ENCODE measurements at places on chromosomes 3 and 15.

- DNase-seq = no peak
Measured at GRCh38 chr3:122992676-122993075, 34.9 kb downstream of the SEMA5B start.

DNA sequence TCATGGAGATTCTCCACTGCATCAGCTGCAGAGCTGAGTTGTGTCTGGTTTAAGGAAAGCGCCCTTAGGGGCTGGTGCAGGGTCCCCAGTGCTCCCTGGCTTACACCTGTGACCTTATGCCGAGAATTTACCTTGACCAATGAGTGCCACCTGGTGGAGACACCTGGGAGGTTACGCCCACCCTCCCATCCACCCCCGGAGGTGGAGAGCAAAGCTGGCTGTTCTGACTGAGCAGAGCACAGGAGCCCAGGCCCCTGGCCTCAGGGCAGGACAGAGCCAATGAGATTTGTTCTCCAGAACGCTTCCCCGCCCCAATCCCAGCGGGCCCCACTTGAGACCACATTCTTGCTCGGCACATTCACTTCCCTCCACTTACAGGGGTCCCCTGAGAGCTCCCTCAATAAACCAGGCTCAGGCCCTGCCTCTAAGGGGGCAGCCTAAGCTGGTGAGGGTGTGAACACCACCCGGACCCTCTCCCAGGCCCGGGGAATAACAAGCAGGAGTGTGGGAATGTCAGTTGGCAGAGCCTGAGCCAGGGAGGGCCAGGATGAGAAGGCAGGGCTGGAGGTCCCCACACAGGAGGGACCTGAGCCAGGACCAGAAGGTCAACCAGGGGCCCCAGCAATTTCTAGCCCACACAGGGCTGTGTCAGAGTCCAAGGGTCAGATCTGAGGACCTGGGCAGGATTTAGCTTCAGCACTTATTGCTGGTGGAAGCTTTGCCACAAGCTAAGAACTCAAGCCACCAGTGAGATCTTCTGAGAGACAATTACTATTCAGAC is 117.1 kb downstream of the TPRA1 start:
- DNase-seq = no peak

DNA sequence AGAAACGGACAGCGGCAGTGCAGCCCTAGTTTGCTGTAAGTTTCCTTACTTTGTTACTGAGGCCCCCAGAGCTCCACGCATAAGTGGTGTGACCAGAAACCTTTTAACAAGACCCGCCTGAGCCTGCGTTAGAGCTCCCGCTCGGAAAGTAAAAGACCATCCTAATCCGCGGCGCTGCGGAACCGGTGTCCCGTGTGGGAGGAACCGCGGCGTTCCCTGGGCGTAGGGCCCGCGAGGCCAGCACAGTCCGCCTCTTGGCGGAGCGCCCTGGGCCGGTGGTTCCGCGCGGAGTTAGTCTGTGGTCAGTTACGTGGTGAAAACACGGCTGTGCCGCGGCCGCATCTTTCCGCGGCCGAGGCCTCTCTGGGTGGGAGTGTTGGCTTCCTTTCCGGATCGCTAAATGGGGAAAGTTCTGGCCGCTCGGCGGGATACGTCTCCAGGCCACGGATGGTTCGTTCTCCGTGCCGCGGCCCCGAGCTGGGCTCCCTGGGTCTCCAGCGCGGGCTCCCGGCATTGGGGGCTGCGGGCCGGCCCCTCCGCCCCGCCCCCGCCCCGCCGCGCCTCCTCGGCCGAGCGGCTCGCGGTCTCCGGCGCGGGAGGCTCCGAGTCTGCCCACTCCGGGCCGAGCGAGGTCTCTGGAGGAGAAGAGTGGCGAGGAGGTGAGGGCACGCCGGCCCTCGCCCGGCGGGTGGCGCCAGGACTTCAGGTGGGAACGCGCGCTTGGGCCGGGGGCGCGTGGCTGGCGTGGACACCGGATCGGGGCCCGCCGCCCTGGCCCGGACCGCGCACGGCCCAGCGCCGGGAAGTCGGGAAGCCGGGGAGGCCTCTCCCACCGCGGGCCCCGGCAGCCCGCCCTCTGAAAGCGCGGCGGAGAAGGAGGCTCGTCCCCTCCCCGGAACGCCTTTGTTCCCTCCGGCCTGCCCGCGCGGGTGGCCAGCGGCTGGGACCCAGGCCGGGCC is 754 bp downstream of the B3GNT5 start:
- no peak for DNase-seq

GRCh38 chr3:49469037-49469935 is 781 bp upstream of the DAG1 start:
- peak; percentile 71 for DNase-seq

- no peak for DNase-seq
Measured at GRCh38 chr15:65379986-65380385, 2.2 kb upstream of the IGDCC3 start.

DNA sequence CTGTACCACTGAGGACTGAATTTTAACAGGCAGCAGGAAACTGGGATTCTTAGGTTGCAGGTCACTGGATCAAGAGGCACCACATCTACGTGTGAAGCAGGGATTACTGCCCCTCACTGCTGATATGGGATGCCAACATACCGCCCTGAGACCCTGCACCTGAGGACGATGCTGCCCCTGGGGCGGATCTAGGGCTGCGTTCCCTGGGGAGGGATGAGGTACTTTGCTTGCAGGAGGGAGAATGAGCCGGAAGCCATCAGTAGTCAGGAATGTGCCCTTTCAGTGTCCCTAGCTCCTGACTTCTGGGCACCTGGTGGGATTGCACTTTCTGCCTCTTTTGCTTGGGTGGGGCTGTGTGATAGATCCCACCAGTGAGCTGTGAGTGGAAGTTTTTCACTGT is 122.8 kb downstream of the RPLP1 start:
- DNase-seq = no peak

GRCh38 chr3:69370156-69370883 is 15.6 kb downstream of the FRMD4B start:
- no peak for DNase-seq

DNA sequence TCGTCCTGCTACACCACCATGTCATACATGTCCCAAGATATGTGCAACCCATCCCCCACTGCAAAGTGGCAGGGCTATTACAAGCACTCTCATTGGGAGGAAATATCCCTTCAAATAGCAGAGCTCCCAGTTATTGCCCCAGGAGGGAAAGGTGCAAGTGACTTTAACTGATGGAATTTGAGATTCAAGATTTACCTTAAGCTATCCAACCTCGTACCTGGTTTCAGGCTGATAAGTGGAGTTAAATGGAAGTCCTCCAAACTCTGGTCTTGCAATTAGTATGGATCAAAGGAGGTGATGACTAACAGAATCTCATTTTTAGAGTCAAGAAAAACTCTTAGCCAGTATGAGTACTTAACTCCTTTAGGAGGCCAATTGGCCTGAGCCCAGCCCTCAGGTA is 2.1 kb downstream of the SLCO2A1 start:
- DNase-seq = no peak

DNA sequence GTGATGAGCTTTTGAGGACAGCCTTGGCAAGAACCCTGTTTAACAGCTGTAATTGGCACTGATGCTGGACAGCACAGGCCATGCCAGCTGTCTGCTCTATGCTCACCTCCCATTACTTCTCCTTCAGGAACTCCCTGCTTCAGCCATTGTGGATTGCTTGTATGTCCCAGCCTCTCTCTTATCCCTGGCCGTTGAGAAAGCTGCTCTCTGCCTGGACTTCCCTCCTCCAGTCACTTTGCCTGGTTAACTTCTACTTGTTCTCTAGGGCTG is 444.5 kb downstream of the EPHB1 start:
- no peak for DNase-seq

DNA sequence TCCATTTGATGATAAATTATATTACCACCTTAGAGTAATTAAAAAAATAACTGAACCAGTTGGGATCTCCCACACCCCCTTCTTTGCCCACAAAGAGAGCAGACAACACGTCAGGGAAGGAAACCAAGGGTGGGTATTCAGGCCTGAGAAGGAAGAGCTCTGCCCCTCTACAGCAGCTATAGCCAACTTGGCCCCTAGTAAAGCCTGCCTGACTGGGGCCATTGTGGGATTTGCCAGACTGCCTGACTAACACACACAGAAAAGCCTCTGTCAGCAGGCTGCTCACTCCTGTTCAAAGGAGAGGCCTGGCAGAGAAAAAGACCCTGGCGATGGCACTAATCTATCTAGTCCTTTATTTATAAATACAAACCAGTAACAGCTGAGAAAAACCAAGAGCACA is 41.4 kb downstream of the ATP8B4 start:
- DNase-seq = no peak

DNA sequence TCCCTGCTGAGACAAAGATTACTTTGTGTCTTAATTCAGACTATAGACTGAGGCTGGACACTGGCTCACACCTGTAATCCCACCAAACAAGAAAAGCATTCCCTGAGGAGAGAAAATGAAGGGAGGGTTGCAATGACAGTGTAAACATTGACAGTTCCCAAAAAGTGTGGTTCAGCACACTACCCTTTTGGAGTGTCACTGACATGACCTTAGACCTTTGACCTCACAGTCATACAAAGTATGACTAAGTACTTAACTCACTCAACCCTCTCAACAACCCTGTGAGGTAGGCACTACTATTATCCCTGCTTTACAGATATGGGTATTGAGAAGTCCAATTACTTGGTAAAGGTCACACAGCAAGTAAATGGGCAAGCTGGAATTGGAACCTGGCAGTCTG is 341.7 kb downstream of the LRRC3B start:
- DNase-seq = no peak

- no peak for DNase-seq
Measured at GRCh38 chr3:122936986-122937385, 90.6 kb downstream of the SEMA5B start.

DNA sequence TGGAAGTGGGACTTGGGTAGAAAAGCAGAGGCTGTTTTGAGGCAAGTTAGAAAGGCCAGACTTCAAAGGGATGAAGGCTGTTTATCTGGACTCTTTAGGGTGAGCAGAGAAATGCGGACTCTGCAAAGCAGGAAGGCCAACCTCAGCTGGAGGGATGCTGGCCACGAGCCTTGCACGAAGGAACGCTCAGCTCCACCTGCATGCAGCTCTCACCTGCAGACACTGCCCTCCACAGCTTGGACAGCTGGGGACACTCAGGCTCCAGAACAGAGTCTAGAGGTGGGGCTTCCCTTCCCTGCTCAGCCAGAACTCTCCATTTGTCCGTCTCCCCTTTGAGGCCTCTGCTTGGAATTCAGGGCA is 229.7 kb downstream of the ADAMTS17 start:
- no peak for DNase-seq

- no peak for DNase-seq
Measured at GRCh38 chr3:31880020-31880419, 101.0 kb downstream of the OSBPL10 start.

- peak; percentile 21 for DNase-seq
Measured at GRCh38 chr3:169846458-169847193, 23.1 kb downstream of the LRRC31 start.

DNA sequence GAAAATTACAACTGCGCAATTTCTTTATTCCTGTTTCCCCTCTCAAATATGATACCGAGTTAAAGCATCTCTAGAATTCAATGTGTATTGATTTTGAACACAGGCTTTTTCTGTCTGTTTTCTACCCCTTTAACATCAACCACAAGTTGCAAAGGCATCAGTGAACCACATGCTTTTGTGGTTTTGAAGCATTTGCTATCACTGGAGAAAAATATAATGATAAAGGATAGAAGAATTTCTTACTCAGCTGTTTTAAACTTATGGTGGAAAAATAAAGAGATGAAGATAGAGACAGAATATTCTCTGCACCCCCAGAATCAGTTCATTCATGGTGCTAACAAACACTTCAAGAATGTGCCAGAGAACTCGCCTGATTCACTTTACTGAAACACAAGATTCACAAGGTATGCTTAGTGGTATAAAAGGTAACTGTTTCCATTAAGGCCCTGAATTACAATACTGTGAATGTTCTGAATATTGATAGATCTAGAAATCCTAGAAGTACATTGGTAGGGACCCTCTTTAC is 9.5 kb upstream of the DPPA4 start:
- DNase-seq = no peak

DNA sequence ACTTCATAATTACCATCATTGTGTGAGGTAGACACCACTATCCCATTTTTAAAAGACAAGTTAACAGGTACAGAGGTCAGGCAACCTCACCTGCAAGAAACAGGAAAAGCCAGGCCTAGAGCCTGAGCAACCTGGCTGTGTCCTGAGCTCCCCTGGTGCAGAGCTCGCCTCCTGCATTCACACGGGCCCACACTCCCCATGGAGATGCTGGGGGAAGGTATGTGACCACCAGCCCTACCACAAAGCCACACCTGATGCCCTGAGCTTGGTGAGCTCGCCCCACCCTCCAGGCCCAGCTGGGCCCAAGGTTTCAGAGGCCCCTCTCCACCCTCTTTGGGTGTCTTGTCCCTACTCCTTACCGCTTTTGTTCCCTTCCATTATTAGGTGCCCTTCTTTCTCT is 1.2 kb upstream of the EFCAB12 start:
- no peak for DNase-seq

- DNase-seq = no peak
Measured at GRCh38 chr3:78562328-78562727, 1205.5 kb downstream of the ROBO1 start.

GRCh38 chr15:57203906-57204305 is 172.4 kb upstream of the CGNL1 start:
- no peak for DNase-seq

GRCh38 chr3:107268469-107268868 is 108.8 kb upstream of the CCDC54 start:
- DNase-seq = no peak

DNA sequence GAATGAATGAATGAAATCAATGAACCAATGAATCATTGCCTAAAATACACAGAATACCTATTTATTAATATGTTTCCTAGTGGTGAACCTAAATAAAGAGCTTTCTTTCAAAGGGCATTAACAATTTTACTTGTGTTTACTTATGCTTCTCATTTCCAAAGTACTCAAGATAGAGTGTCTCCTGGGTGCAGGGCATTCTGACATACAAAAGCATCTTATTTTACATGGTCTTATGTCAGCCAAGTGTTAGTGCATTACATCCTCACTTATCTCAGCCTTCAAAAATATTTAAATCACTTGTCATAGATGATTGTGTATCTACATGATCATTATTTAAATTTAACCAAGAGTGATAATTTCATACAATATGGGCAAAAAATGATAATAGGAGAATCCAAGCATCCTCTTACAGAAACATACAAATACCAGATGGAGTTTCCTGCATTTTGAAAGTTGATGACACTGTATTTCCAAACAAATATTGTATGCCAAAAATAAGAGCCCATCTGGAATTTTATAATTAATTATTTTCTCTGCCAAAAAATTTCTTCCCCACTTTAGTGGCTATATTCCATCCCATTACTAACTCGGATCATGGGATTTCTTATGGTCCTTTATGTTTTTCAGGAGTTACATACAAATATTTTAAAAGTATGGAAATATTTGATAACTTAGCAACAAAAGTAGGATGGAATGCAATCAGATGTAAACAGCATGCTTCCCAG is 279.0 kb downstream of the RBMS3 start:
- DNase-seq = no peak

GRCh38 chr3:65861718-65862117 is 177.0 kb downstream of the MAGI1 start:
- no peak for DNase-seq

- DNase-seq = no peak
Measured at GRCh38 chr3:173289072-173289471, 108.5 kb upstream of the NLGN1 start.

GRCh38 chr15:59017449-59017848 is 30.0 kb downstream of the RNF111 start:
- DNase-seq = no peak
